ENCODE measurements at places on chromosomes 2 and 18. TPM values are rescaled to one million over a fixed set of nuclear protein-coding genes. Genes with fewer than 3 reads are reported as not detected.

TUBA3E gene
- not detected for polyA plus RNA-seq

HSPE1 gene
- 131 TPM for polyA plus RNA-seq

COLEC11 gene
- not detected for polyA plus RNA-seq

CHST9 gene
- polyA plus RNA-seq: 0.54 TPM

ABCG5 gene
- polyA plus RNA-seq: 0.09 TPM

KCNE4 gene
- not detected for polyA plus RNA-seq

ABCB11 gene
- not detected for polyA plus RNA-seq

TBC1D8 gene
- 27.2 TPM for polyA plus RNA-seq

ADCY3 gene
- 25.7 TPM for polyA plus RNA-seq

GALNT14 gene
- polyA plus RNA-seq: not detected

NEURL3 gene
- polyA plus RNA-seq: not detected

CRYBA2 gene
- polyA plus RNA-seq: not detected

GCKR gene
- polyA plus RNA-seq: not detected

PLEKHH2 gene
- 6.9 TPM for polyA plus RNA-seq

OTOS gene
- polyA plus RNA-seq: not detected

SERPINB13 gene
- 27.0 TPM for polyA plus RNA-seq

UBE2F gene
- 38.0 TPM for polyA plus RNA-seq

CAPN14 gene
- 0.13 TPM for polyA plus RNA-seq

CCDC74A gene
- polyA plus RNA-seq: not detected

RESP18 gene
- not detected for polyA plus RNA-seq

EGR4 gene
- not detected for polyA plus RNA-seq
